ENCODE measurements at places on chromosomes 5 and 9.

- DNase-seq: no peak
Observed at GRCh38 chr9:79644601-79645000, 72.8 kb downstream of the TLE4 start.

DNA sequence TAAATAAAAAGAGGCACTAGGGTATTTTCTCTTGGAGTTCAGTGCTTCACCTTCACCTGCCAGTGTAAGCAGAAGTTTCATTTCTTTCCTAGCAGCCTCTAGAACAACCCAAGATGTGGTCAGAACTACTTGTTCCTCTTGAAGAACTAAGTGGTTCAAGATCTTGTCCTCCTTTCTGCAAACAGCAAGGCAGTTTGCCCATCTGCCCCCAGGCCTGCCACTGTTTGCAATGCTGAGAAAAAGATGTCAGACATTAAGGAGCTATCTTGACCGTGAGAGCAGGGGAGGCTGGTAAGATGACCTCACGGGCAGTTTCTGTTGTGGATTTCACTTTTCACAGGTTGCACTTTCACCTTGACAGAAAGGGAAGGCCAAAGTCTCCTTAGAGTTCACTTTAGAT is 52.0 kb upstream of the KLF4 start:
- DNase-seq: no peak

GRCh38 chr5:119393201-119393691 is 37.4 kb downstream of the TNFAIP8 start:
- DNase-seq: no peak

DNA sequence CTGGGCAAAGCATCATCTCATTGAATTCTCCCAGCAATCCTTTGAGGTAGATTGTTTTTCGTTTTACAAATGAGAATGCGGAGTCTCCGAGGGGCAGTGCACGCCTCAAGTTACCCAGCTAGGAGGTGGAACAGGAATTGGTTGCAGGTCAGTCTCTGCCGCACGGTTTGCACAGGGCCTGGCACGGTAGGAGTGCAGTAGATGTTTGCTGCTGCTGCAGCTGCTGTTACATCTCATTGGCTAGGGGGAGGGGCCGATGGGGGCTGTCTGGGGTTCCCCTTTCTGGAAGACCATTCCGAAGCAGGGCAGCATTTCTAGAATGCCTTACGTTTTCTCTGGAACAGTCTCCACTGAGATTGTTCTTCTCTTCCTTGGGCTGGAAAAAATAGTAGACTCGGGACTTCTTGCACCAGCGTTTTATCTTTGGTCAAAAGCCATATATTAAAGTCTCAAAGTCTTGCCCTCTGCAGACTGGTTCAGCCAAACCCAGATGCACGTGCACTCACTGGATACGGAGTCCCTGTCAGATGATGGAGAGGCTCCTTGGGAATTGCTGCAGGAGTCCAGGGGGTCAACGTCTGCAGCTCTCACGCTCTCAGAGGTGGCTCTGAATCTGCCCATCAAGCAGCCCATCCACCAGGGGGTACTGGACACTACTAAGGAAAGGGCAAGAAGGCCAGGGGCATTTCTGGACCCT is 1.2 kb downstream of the USP20 start:
- no peak for DNase-seq

GRCh38 chr5:38462976-38463633 is 93.3 kb downstream of the LIFR start:
- DNase-seq: no peak

GRCh38 chr5:88092958-88093605 is 175.6 kb downstream of the TMEM161B start:
- no peak for DNase-seq

DNA sequence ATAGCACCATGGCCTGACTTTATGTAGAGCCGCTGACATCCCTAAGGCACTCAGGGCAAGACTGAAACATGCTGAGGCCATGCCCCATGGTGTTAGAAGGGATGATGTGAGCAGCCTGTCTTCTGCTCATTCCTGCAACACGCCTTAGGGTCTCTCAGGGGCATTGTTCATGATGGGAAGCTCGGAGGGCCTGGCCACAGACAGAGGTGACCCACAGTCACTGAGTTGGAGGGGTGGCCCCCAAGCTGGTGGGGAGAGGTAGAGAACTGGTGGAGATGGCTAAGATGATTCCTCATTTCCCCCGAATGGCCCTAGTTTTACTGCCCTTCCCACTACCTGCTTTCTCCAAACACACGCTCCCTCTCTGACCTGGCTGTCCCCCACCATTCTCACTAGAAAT is 135.2 kb downstream of the BARX1 start:
- DNase-seq: no peak

DNA sequence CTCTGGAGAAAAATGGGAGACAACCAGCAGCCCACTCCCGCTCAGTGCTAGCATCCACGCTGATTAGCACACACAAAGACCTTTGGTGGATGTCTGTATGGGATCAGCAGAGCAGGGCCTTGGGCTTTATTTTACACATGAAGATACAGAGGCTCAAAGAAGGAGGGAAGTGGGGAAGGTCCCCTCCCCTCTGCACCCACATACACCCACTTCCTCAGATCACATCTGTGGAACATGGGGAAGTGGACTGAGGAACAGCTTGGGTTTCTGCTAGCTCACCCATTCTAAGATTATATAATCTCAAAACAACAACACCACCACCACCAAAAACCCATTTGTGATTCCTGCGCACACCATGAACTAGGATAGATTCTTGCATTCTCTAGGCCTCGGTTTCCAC is 14.0 kb downstream of the GGTA1 start:
- DNase-seq: no peak
